Kidney (tissue), 22 donors: ENCODE measurements at places on chromosomes 6 and 20. TPM values are rescaled to one million over a fixed set of nuclear protein-coding genes. Genes with fewer than 3 reads are reported as not detected.

- H3K4me3 ChIP-seq, result no peak overlapping the region
- no peak for DNase-seq
- no peaks in the 10 kb centered on the region for H3K36me3 ChIP-seq
- H3K27me3 ChIP-seq, result no peaks in the 10 kb centered on the region
These were observed 60.6 kb upstream of the ATXN1 start for GRCh38 chr6:16821834-16822264.

- peak overlapping the region; percentile 80 for H3K27ac ChIP-seq
- DNase-seq, result no peak
- no peaks in the 10 kb centered on the region for H3K36me3 ChIP-seq
- H3K4me3 ChIP-seq, result peak overlapping the region; percentile 18
These were observed 64.0 kb downstream of the RREB1 start for GRCh38 chr6:7171733-7172132.

DNA sequence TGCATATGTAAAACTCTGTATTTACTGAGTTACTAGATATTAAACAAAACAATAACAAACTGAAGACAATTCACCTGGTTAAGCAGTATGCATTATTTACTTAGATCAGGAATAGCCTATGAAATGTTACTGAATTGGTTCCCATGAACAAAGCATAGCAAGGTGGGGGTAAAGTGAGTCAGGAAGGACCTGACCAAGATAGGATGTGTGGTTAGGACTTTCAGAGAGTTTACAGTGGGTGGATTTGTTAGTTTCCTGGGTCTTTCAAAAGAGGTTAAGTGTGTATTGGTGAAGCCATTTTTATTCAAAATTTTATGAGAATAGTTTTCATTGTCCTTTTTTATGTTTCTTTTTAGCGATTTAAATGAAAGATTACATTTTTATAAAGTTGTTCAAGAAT lies 32.9 kb downstream of the TBPL1 start:
- H3K27ac ChIP-seq, result no peak overlapping the region
- H3K4me1 ChIP-seq, result no peaks in the 10 kb centered on the region
- no peaks in the 10 kb centered on the region for H3K27me3 ChIP-seq
- no peak for DNase-seq

The SLC22A23 gene
- polyA plus RNA-seq, result 5.7 TPM

The HRH3 gene
- polyA plus RNA-seq, result not detected

DNA sequence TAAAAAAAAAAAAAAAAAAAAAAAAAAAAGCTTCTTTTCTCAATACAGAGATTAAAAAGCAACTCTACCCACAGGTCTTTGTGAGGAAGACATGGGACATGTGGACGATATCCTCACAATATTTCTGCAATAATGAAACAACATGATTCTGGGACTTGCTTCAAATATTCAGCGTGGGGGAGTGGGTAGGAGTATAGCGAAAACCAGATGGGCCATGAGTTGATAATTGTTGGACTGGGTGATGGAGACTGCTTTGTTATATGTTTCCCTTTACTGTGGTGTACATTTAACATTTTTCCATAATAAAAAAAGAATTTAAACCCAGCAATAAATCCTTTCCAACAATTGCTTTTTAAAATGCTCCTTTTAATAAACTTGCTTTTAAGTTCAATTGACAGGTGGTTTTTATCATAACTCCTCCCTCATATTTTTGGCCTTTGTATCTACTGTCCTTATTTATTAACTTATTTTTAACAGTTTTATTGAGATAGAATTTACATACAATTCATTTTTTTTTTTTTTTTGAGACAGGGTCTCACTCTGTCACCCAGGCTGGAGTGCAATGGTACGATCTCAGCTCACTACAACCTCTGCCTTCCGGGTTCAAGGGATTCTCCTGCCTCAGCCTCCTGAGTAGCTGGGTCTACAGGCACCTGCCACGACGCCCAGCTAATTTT lies 40.4 kb upstream of the ARFGEF2 start:
- no peaks in the 10 kb centered on the region for H3K36me3 ChIP-seq
- no peak overlapping the region for H3K27ac ChIP-seq
- H3K4me1 ChIP-seq, result no peaks in the 10 kb centered on the region
- H3K27me3 ChIP-seq, result no peaks in the 10 kb centered on the region
- no peak overlapping the region for H3K4me3 ChIP-seq

GRCh38 chr6:99668036-99668705 lies 61.5 kb downstream of the PRDM13 start:
- H3K27me3 ChIP-seq, result no peaks in the 10 kb centered on the region
- DNase-seq, result no peak
- no peak overlapping the region for H3K27ac ChIP-seq
- no peaks in the 10 kb centered on the region for H3K4me1 ChIP-seq
- no peaks in the 10 kb centered on the region for H3K36me3 ChIP-seq
- no peak overlapping the region for H3K4me3 ChIP-seq

DNA sequence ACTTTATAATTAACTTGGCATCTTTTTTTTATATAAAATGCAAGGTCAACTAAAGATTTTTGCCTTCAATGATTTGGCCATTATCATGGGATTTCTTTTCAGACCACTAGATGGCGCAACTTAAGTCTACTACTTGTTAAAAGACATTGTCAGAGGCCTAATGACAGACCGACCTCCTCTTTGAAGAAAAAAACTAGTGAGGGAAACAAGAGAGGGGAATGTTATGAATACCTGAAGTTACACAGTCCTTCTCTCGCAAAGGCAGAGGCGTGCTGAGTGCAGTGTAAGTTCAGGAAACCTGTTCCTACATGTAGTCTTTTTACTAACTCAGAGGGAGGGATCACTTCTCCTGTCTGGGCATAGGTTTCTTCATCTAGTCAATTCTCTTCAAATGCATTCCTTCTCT lies 9.3 kb downstream of the TRAPPC3L start:
- peaks cover 3% of the 10 kb centered on the region for H3K4me1 ChIP-seq
- H3K4me3 ChIP-seq, result peak overlapping the region; percentile 3
- H3K27ac ChIP-seq, result no peak overlapping the region
- H3K27me3 ChIP-seq, result no peaks in the 10 kb centered on the region
- DNase-seq, result peak; percentile 76
- no peaks in the 10 kb centered on the region for H3K36me3 ChIP-seq

GRCh38 chr6:47737406-47737805 lies 39.0 kb downstream of the ADGRF4 start:
- H3K4me3 ChIP-seq, result no peak overlapping the region
- no peaks in the 10 kb centered on the region for H3K27me3 ChIP-seq
- no peaks in the 10 kb centered on the region for H3K4me1 ChIP-seq
- H3K36me3 ChIP-seq, result no peaks in the 10 kb centered on the region
- H3K27ac ChIP-seq, result no peak overlapping the region

The SLC2A10 gene
- 3.7 TPM for polyA plus RNA-seq

The CAP2 gene
- 9.8 TPM for polyA plus RNA-seq

DNA sequence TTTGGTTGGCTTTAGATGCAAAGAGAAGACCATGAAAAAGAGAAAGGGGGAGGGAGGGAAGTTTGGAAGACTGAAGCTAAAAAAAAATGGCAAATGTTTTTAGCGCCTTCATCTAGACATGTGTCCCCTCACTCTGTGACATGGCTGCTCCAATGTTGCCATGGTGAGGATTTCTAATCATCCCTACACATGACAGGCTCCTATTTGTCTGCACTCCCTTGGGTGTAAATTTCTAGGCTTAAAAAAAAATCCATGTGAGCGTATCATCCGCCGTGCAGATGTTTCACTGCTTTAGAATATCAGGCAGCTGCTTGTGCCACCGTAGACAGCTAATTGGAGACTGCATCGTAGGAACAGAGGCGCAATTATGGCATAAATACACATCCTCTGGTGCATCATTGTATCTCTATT lies 761.1 kb upstream of the MMS22L start:
- no peaks in the 10 kb centered on the region for H3K27me3 ChIP-seq

The ZFAND3 gene
- 44.6 TPM for polyA plus RNA-seq

DNA sequence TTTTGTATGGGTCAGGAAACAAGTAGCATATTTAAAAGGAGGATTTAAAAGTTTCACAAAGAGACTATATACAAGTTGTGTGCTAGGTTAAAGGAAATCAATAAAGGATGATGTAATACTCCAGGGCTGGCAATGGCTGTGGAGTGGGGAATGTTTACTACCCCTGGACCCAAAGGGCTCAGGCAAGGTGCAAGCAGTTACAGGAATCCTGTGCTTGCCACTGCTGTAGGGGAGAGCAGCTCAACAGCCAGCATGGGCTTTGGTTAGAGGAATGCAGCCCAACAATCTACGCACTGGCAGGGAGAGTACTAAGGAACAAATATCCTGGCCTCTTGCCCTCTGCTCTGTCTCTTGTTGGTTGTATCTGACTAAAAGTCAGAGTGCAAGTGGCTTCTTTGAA lies 1642.2 kb downstream of the KHDRBS2 start:
- no peaks in the 10 kb centered on the region for H3K4me1 ChIP-seq
- no peaks in the 10 kb centered on the region for H3K36me3 ChIP-seq
- no peak for DNase-seq
- no peaks in the 10 kb centered on the region for H3K27me3 ChIP-seq
- no peak overlapping the region for H3K4me3 ChIP-seq

DNA sequence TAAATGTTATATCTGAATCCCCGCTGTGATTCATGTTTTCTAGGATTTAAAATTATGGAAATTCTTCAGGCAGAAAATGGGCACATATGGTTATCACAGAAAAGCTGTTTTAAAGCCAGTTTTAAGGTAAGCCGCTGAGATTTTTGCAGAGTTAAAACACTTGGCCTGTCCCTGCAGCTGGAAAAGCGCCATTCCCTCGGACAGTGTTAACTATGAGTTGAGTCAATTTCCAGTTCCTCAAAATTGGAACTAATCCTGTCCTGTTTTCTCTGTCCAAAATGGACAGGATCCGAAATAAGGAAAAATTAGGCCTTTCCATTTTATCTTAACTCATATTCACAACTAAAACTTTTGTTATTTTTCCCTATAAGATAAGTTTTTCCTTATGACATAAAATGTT lies 225.2 kb downstream of the SAMD5 start:
- H3K4me3 ChIP-seq, result no peak overlapping the region
- H3K27ac ChIP-seq, result no peak overlapping the region
- no peaks in the 10 kb centered on the region for H3K36me3 ChIP-seq
- no peaks in the 10 kb centered on the region for H3K4me1 ChIP-seq

The GABBR1 gene
- polyA plus RNA-seq, result 12.7 TPM

DNA sequence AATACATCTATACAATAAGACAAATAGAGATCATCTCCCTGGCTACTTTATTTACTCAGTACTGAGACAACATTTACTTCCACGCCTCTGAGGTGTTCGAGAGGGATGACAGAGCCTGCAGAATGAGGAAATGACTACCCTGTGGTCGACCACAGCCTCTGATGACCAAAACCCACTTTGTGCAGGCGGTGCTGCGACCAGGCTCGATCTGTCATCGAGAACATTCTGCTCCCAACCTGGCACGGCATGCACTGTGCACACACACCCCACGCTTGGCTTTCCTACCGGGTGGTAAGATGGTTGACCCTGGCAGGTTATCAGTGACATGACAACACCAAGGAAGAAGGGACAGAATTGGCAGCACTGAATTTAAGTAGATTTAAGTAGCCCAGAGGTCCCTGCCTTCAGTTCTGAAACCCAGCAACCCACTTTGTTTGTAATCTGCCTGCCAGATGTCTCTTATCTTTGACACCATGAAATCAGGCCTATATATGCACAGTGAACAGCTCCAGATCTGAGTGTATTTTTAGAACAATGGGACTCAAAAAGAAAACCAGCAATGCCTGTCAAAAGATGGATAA lies 42.6 kb downstream of the TTI1 start:
- DNase-seq, result no peak
- no peak overlapping the region for H3K27ac ChIP-seq
- H3K4me3 ChIP-seq, result no peak overlapping the region
- no peaks in the 10 kb centered on the region for H3K36me3 ChIP-seq

- H3K27ac ChIP-seq, result no peak overlapping the region
- DNase-seq, result no peak
- no peak overlapping the region for H3K4me3 ChIP-seq
- H3K27me3 ChIP-seq, result no peaks in the 10 kb centered on the region
These were observed 38.1 kb downstream of the RPP40 start for GRCh38 chr6:4965562-4966389.

The SLC17A3 gene
- 149 TPM for polyA plus RNA-seq

DNA sequence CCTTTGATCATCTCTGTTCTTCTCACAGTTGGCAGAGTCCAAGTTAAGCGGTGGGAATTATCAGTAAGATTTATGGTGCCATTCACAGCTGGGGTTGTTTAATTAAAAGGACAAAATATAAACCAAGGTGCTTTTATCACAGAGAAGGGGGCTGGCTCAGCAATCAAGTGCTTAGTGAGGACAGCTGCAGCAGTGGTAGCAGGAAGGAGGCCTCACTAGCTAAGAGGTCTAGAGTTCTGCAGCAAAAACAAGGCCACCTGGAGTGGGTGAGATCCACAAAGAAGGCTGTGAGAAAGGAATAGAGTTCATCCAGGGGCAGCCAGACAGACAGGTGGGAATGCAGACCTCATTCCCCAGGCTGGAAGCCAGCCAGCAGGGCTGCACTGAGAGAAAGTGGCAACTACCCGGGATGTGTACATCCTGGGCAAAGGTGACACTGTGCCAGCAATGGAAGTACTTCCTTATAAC lies 37.1 kb downstream of the PIGU start:
- H3K36me3 ChIP-seq, result no peaks in the 10 kb centered on the region
- DNase-seq, result no peak
- H3K4me3 ChIP-seq, result no peak overlapping the region
- H3K27ac ChIP-seq, result no peak overlapping the region
- no peaks in the 10 kb centered on the region for H3K27me3 ChIP-seq
- no peaks in the 10 kb centered on the region for H3K4me1 ChIP-seq

The PTK7 gene
- 26.0 TPM for polyA plus RNA-seq
